Cortex of kidney (tissue), 1 donor: ENCODE measurements at places on chromosomes 6 and 20.

DNA sequence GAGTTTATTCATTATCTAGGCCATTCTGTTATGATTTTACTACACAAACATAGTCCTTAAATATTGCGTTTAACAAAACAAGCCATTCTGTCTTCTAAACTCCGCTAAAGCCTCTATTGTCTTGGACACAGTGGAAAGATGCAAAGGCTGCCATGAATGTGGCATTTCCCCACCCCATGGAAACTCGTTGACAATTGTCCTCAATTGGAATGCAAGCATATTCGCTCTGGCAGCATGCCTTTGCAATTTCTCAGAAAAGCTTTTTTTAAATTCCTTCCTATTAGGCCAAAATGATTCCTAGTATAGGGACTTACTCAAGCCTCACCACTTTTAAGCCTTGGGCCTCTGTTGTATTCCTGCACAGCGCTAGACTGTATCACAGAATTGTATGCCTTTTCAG is 22.8 kb downstream of the OR2A4 start:
- no peak for DNase-seq

GRCh38 chr20:4170621-4171537 is 155.5 kb upstream of the RNF24 start:
- no peak for DNase-seq

DNA sequence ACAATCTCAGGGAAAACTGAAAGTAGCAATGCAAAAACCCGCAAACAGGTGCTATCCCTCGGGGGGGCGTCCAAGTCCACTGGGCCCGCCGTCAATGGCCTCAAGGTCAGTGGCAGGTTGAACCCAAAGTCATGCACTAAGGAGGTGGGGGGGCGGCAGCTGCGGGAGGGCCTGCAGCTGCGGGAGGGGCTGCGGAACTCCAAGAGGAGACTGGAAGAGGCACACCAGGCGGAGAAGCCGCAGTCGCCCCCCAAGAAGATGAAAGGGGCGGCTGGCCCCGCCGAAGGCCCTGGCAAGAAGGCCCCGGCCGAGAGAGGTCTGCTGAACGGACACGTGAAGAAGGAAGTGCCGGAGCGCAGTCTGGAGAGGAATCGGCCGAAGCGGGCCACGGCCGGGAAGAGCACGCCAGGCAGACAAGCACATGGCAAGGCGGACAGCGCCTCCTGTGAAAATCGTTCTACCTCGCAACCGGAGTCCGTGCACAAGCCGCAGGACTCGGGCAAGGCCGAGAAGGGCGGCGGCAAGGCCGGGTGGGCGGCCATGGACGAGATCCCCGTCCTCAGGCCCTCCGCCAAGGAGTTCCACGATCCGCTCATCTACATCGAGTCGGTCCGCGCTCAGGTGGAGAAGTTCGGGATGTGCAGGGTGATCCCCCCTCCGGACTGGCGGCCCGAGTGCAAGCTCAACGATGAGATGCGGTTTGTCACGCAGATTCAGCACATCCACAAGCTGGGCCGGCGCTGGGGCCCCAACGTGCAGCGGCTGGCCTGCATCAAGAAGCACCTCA is 166.3 kb downstream of the DTNBP1 start:
- DNase-seq: no peak

- DNase-seq: no peak
Measured at GRCh38 chr20:3740615-3741301, 8.3 kb downstream of the HSPA12B start.

DNA sequence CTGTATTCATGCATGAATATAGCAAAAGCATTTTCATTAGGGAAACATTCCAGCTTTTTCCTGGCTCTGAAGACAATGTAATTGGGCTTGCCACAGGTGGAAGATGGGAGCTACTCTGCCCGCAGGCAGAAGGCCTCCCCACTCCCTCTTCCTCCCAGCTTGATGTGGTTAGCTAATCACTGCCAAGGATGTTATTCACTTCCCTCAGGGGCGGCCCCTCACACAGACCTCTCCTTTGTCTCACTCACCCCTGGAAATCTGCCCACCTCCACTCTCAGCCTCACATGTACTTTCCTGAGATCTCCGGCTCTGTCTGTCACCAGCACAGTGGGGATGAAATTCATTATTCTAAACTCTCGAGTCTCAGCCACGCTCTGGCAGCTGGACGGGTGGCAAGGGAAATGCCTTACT is 100.7 kb downstream of the ANKRD60 start:
- DNase-seq: no peak

- no peak for DNase-seq
Measured at GRCh38 chr20:43438578-43439316, 18.9 kb upstream of the SRSF6 start.

- no peak for DNase-seq
Measured at GRCh38 chr6:52360601-52361413, 1.1 kb upstream of the PAQR8 start.

DNA sequence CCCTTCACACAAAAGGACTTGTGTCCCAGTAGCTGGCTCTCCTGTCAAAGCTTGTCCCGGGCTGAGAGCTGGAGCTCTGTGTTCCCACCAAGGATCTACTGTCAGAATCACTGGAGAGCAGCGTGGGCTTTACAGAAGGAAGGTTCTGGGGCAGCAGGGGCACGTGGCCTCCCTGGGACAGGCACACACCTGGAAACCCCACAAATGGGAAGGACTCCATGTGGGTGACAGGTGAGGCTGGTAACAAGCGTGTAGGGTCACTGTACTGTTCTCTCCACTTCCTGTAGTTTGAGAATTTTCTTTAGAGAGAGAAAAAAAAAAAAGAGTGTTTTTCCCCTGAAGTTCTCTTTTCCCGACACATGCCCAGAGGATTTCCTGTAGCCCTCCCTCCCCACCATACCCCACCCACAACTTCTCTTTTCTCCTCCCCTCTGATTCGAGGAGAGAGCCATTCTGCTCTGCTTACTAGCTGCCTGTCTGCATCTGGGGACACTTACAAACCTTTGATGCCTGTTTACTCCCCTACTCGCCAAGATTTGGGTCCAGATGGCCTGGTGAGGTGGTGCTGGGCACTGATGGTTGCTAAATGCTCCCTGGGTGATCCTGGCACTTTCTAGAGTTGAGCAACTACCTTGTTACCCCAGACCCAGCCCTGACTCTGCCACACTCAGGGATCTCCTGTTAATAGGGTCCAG is 84.1 kb upstream of the SIRPA start:
- no peak for DNase-seq

GRCh38 chr20:11891776-11892545 is 25.7 kb upstream of the BTBD3 start:
- DNase-seq: no peak

GRCh38 chr6:4936681-4937041 is 67.2 kb downstream of the RPP40 start:
- DNase-seq: no peak

GRCh38 chr20:9281803-9282202 is 212.9 kb downstream of the PLCB4 start:
- no peak for DNase-seq

DNA sequence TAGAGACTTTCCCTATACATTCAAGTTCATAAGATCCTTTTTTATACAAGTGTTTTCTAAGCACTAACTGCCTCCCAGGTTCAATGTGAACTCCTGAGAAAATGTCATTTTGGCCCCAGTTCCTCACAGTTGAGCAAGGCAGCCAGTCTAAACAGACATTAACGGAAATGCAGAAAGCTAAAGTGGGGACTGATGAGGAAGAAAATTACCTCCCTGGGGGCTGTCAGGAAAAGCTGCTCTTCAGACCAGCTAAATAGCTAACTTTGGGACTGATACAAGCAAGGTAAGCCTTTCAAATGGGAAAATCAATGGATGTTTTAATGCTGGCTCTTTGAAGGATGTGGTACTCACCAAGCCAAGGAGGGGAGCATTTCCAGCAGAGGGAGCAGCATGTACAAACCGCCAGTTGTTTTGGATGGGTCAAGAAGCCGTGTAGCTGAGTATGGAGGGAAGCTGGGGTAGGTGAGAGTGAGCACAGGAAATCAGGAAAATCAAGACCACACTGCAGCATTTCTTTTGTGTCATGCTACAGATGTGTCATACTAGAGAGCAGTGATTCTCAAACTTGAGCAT is 180.8 kb upstream of the CHD6 start:
- no peak for DNase-seq

DNA sequence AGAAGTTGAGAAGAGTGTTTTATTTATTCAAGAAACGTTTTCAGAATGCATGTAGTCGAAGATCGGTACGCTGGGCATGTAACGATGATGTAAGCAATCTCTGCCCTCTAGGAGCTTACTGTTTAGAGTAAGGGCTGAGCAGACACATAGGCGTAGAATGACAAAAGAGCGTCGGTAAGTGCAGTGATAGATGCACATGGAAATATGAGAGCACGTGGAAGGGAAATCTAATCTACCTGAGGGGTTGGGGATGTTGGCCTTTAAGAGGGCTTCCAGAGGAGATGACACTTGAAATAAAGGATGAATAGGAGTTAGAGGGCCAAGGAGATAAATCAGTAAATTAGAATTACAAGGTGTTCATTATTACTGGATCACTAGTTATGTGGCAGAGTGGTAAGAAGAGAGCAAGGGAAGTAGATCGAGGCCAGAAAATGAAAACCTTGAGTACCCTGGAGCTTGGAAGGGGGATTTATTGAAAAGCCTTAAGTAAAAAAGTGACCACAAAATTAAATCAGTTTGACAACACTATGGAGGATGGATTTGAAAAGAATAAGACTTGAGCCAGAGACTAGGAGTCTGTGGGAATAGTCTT is 782 bp downstream of the TRMT11 start:
- no peak for DNase-seq

- no peak for DNase-seq
Measured at GRCh38 chr6:40881501-40881900, 157.5 kb downstream of the UNC5CL start.
